HT-29 (cell line): ENCODE measurements at places on chromosomes 2 and 18.
A peak's percentile ranks its signal among the peaks of the same experiment; 100 is the strongest.

GRCh38 chr2:231617059-231617926 is 24.6 kb downstream of the TEX44 start:
- DNase-seq, result no peak

DNA sequence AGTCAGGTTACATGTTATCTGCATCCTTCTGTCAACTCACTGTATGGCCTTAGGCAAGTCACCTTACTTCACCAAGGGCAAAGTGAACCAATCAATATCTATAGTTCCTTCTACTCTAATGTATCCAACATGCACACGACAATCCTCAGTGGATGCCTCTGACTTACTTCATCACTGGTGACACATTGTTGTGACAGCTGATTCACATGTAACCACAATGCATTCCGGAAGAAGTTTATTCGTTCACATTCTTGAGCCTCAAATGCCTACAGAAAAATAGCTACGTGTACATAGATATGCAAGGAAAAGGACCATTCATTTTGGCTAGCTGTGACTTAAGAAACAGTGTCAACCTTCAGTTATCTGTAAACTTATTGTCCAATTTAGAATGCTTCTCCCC is 26.3 kb upstream of the EPG5 start:
- no peak for DNase-seq

GRCh38 chr2:151878204-151878603 is 50.0 kb upstream of the ARL5A start:
- no peak for DNase-seq

- no peak for DNase-seq
These were observed 99.4 kb downstream of the TFCP2L1 start for GRCh38 chr2:121185571-121186074.

GRCh38 chr2:235806986-235807750 is 313.3 kb downstream of the AGAP1 start:
- no peak for DNase-seq

DNA sequence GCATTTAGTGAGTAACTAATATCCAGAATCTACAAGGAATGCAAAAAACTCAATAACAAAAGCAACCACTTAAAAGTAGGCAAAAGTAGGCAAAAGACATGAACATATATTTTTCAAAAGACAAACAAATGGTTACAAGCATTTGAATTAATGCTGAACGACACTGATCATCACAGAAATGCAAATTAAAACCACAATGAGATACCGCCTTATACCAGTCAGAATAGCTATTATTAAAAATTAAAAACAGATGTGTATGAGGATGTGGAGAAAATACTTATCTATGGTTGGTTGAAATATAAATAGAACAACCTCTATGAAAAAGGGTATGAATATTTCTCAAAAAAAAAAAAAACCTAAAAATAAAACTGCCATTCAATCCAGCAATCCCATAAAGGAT is 51.7 kb downstream of the SNTG2 start:
- DNase-seq, result no peak

DNA sequence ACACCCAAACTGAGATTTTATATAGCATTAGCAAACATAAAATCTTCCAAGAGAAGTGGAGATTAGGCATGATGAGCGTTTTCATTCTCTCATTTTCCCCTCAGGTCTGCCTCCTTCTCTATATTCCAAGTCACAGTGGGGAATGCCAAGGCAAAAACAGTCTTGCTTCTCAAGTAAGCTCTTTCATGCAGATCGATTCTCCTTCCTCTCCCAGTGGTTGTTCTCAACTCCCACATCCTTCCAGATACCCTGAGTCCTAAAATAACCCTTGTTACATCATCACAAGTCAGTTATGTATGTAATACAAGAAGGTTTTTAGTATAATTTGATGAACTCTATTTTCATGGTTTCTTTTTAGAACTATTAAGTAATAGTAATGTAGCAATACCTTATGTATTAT is 150.6 kb downstream of the TXNL1 start:
- DNase-seq, result no peak

DNA sequence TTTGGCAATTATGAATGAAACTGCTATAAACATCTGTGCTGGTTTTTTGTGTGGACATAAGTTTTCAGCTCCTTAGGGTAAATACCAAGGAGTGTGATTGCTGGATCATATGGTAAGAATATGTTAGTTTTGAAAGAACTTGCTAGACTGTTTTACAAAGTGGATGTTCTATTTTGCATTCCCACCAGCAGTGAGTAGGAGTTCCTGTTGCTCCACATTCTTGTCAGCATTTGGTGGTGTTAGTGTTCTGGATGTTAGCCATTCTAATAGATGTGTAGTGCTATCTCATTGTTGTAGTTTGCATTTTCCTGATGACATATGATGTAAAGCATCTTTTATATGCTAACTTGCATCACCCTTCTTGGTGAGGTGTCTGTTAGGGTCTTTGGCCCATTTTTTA is 304.6 kb downstream of the NUP35 start:
- no peak for DNase-seq

GRCh38 chr2:37819186-37819585 is 105.9 kb upstream of the RMDN2 start:
- no peak for DNase-seq

- no peak for DNase-seq
These were observed 212.4 kb upstream of the STK17B start for GRCh38 chr2:196383799-196384198.

GRCh38 chr2:217979151-217979811 is 23.5 kb downstream of the TNS1 start:
- no peak for DNase-seq

GRCh38 chr2:237511433-237511832 is 24.4 kb downstream of the MLPH start:
- DNase-seq, result no peak

GRCh38 chr18:80175451-80176204 is 66.6 kb downstream of the ADNP2 start:
- no peak for DNase-seq

GRCh38 chr2:106144621-106145331 is 49.3 kb downstream of the UXS1 start:
- DNase-seq, result no peak

- no peak for DNase-seq
These were observed 199.2 kb downstream of the RAD51AP2 start for GRCh38 chr2:17319090-17319489.

- no peak for DNase-seq
These were observed 141.2 kb downstream of the PID1 start for GRCh38 chr2:229129738-229130371.

DNA sequence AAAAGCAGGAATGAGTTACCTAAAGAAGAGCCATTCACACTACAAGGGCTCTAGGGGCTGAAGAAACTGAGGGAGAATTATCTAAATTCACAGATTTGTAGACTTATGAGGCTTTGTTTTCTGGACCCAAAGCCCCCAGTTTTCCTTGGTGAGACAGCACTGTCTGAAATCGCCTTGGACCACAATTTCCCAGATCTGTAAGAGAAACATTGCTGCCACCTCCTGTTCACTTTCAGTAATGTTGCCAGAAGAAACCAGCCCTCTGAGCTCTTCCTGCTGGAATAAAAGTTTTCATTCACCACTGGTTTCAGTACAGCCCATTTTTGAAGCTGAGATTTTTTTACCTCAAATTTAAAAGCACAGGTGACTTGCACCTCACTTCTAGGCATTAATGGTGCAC is 169.2 kb downstream of the CDH20 start:
- peak; percentile 52 for DNase-seq
